ENCODE measurements at places on chromosomes 2 and 18.
A peak's percentile ranks its signal among the peaks of the same experiment; 100 is the strongest.

DNA sequence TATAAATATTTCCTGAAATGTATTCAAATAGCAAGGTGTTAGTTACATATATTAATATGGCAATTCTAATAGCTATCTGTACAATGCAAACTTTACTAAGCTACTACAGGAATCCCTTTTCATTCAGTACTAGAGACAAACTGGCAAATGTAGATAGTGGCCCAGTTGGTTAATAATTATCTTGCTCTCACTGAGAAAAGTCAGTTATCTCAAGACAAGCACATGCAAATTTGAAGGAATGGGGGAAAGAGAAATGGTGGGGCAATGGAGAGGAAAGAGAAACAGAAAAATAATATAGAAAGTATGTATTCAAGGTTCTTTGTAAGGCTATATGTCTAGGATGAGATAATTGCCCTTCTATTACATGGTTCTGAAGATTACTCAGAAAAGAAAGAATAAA is 280.0 kb downstream of the FIGN start:
- DNase-seq: no peak

DNA sequence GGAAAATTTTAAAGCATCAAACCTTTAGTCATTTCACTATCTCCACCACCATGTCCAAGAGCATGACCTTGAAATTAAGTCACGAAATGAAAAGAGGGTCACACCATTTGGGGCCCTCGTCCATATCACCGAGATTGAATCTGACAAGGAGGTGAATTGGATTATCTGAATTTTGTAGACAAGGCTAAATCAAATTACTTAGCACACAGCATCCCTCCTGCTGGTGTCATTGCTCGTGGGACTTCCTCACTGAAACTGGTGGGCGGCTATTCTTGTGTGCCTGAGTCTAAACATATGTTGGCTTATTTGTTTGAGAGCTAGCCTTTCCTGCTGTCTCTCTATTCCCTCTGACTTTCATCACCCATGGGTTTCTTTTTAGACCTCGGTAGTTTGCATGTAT is 64.6 kb upstream of the CNGA3 start:
- DNase-seq: no peak

- DNase-seq: no peak
Measured at GRCh38 chr2:226399006-226399405, 400.6 kb downstream of the IRS1 start.

GRCh38 chr2:42342061-42342794 is 18.8 kb downstream of the COX7A2L start:
- DNase-seq: peak; percentile 29

GRCh38 chr2:46325182-46325928 is 28.1 kb downstream of the EPAS1 start:
- DNase-seq: no peak

- peak; percentile 27 for DNase-seq
Measured at GRCh38 chr2:12300927-12301326, 415.8 kb upstream of the TRIB2 start.

GRCh38 chr18:22223965-22224322 is 54.6 kb downstream of the GATA6 start:
- no peak for DNase-seq

GRCh38 chr2:112482309-112483041 is 519 bp downstream of the TTL start:
- no peak for DNase-seq

- no peak for DNase-seq
Measured at GRCh38 chr18:69088973-69089372, 291.1 kb downstream of the CCDC102B start.

- DNase-seq: peak; percentile 6
Measured at GRCh38 chr2:96267159-96267971, 1.3 kb downstream of the CIAO1 start.

DNA sequence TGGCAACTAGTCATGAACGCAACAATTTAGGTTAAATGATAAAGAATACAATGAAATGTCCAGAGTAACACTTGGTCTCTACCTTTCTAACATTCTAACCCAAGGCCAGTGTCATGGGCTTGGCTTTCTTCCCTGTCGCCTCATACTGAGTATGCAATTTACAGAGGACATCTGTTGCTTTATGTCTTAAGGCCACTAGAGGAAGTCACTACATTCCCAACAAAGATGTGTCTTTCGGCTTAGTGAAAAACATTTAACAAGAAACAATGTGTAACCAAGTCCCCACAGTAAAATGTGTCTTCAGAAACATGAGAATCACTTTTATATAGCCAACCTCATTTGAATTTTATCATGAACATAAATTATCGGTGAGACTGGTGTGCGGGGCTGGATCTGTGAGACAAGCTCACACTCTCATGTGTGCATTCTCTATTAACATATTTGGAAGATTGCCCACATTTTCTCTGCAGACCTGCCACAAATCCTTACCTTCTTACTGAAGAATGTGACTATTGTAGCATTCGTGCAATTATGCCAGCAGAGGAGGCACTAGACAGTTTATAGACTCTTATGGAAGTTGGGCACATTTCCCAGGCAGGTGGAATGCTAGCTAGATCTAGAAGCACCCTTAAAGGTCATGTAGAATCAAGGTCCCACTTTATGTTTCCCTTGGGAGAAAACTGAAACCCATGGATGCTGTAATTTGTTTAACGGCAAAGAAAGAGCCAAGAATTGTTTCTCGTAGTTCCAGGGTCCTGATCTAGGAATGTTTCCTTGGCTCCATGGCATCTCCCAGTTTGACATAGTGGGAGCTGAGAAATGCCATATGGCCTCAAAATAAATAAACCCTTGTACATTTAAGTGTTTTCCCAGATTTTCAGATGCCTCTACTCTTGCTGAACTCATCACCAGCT is 101.8 kb downstream of the CD226 start:
- DNase-seq: no peak

- no peak for DNase-seq
Measured at GRCh38 chr2:51628917-51629316, 597.0 kb upstream of the NRXN1 start.

GRCh38 chr18:48061781-48062570 is 131.5 kb upstream of the SMAD2 start:
- DNase-seq: no peak

- DNase-seq: peak; percentile 23
Measured at GRCh38 chr2:20065885-20066602, 14.6 kb upstream of the LAPTM4A start.

DNA sequence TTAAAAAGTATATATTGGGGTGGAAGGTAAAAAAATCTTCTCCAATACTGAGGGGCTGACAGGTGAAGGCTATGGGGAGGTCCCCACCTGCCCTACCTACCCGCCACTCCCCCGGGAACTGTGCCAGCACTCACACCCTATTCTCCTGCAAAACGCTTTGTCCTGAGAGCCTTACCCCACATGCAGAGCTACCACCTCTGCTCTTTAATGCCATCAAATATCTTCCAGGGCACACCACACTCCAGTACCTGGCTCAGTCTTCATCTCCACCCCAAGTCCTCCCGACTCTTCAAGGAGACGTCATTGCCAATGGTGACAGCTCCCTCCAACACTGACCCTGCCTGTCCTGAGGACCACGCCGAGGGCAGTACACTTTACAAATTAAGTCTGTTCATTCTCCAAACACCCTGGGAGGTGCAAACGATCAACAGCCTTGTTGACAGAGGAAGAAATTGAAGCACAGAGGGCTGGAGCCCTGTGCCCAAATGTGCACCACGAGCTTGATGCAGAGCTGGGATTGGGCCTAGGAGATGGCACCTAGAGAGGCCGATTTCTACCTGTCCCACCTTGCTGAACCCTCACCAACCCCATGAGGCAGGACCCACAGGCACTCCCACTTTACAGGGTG is 6.0 kb upstream of the GPR55 start:
- DNase-seq: no peak

- DNase-seq: no peak
Measured at GRCh38 chr2:190355968-190356644, 12.7 kb downstream of the INPP1 start.

DNA sequence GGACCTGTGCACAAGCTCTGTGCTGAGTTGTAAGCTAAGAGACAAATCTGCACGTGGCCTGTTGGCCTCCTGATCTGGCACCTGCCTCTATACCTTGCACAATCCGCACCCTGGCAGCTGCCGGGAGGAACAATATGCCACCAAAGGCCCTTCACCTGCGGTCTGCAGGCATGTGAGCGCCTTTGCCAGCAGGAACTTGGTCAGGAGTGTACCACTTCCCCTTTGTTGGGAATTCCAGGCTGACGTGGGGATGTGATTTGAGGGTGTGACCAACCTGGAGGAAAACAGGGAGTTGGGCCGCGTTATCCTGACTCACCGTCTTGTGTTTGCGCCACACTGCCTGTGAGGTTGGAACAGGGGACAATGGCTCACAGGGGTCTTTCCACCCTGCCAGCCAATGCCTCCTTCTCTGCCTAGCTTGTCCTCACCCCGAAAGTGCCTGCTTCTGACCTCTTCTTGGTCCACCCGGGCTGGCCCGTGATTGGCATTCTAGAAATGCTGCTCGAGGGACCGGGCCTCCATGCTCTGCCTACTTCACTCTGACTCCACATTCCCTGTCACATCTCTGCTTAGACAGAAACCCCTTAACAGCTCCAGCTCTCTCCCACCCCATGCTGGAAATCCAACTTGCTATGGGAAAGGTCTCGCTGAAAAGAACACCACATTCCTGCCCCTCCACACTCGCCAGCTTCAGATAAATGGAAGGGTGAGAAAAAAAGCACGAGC is 67.1 kb upstream of the MAP4K4 start:
- no peak for DNase-seq

- DNase-seq: peak; percentile 56
Measured at GRCh38 chr2:146124741-146125140, 1604.8 kb upstream of the ZEB2 start.

DNA sequence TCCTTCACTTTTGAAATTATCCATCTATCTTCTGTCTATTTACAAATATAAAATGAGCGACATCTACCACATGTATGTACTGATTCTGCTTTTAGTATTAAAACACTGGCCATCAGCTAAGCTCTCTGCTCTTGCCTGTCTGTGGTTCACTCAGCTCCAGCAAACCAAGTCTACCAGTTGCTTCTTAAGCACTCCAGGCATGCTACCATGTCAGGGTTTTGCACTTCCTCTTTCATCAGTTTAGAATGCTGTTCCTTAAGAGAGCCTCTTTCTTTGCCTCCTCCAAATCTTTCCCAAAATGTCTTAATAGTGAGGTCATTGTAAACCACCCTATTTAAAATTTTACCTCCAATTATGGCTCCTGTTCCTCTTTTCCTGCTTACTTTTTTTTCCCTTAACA is 59.5 kb downstream of the SCN3A start:
- DNase-seq: no peak

- no peak for DNase-seq
Measured at GRCh38 chr2:162473296-162473695, 129.4 kb downstream of the GCA start.

DNA sequence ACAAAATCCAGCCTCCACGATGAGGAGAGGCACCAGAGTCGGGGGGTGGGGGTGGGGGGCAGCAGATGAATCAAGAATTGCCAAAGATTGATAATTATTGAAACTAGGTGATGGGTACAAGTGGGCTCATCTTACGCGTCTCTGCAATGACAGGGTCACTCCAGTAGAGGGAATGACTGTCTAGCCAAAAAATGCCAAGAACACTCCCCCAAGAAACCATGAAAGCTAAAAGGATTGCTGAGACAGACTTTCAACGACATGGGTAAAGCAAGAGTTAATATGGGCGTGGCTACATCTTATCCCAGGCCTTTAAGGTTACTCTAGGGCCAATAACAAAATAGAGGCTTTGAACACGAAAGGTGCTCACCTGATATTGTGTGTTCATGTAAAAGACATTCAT is 86.5 kb downstream of the STK39 start:
- DNase-seq: no peak

DNA sequence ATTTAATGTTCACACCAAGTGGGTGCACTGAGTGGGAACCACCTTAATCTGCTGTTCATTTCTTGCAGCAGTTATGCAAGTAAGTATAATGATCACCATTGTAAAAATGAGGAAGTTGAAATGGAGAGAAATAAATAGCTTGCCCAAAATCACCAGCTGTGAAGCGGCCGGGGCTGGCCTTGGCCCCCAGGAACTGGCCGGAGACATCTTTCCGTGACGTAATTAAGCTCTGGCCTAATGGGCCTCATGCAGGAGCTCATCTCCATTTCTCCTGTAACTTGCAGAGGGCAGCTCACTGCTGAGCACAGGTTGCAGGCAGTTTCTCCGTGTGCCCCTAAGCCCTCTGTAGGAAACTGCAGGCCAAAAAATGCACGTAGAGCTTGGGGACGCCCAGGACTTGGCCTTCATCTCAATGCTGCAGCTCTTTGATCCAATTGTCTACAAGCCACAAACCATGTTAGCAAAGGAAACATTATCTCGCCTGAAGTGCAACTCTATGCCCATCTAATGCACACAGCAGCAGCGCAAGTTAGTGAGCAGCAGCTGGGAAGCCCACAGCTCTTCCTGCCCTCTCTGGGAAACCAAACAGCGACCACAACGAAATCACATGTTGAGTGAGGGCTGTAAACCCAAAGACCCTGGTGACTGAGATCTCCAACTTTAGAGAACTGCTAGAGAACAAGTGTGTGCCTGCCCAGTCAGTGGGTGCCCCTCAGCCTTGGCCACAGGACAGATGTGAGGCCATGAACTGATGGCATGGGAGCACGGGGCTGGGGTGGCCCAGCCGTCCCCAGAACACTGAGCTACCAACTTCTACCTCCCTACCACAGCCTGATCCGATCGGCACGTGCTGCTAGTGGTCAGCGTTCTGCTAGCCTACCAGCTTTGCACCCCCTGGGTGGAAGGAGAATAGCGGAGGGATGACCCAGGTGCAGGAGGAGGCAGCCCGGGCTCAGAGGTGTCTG is 28.8 kb downstream of the APCDD1 start:
- DNase-seq: no peak

- DNase-seq: no peak
Measured at GRCh38 chr18:34281722-34282121, 57.0 kb upstream of the NOL4 start.

DNA sequence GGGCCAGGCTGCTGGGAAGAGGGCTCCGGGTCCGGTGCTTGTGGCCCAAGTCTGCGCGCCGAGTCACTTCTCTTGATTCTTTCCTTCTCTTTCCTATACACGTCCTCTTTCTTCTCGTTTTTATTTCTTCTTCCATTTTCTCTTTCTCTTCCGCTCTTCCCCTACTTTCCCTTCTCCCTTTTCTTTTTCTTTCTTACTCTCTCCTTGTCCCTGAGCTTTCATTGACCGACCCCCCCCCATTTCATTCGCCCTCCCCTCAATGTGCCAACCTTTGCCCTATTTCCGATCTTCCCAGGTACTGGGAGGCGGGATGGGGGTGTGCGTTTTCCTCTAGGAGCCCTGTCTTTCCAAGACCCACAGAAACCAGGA is 1.8 kb downstream of the ONECUT2 start:
- DNase-seq: no peak

DNA sequence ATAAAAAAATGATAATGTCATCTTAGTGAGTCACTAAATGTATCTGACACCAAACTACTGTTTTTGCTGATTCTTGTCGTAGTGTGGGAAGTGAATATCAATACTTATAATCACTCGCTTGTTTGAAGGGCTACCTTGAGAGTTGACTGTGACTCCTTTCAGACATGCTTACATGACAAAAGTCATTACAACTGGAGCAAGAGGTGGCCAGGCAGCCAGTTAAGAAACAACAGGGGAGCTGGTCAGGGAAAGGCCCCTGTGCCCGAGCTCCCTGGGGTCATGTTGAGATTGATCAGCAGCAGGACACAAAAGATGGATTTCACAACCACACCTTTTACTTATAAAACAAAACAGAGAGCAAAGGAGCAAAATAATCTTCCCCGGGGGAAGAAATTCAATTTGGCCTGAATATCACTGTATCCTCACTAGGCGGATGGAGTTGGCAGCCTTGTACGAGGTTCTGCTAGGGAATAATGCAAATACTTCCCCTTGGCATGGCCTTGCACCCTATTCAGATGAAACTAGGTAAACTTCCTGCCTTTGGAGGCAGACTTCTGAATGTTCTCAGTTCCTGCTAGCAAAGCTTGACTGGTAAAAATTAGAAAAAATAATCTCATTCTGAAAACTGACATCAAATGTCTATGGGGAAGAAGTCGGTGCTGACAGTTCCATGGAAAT is 101.2 kb downstream of the DYNC1I2 start:
- DNase-seq: no peak

All from astrocyte of the cerebellum (primary cell).